ENCODE measurements at places on chromosomes 3 and 15.

GRCh38 chr3:119765239-119765638 is 16.7 kb upstream of the NR1I2 start:
- H3K27ac ChIP-seq = no peak overlapping the region
- H3K36me3 ChIP-seq = no peaks in the 10 kb centered on the region
- DNase-seq = no peak
- no peaks in the 10 kb centered on the region for H3K4me1 ChIP-seq
- peaks cover 12% of the 10 kb centered on the region for H3K27me3 ChIP-seq

- H3K4me1 ChIP-seq = peaks cover 21% of the 10 kb centered on the region
- no peaks in the 10 kb centered on the region for H3K27me3 ChIP-seq
- H3K36me3 ChIP-seq = no peaks in the 10 kb centered on the region
- no peak for DNase-seq
- H3K27ac ChIP-seq = no peak overlapping the region
Measured at GRCh38 chr3:56976651-56977560, 83.6 kb upstream of the SPATA12 start.

DNA sequence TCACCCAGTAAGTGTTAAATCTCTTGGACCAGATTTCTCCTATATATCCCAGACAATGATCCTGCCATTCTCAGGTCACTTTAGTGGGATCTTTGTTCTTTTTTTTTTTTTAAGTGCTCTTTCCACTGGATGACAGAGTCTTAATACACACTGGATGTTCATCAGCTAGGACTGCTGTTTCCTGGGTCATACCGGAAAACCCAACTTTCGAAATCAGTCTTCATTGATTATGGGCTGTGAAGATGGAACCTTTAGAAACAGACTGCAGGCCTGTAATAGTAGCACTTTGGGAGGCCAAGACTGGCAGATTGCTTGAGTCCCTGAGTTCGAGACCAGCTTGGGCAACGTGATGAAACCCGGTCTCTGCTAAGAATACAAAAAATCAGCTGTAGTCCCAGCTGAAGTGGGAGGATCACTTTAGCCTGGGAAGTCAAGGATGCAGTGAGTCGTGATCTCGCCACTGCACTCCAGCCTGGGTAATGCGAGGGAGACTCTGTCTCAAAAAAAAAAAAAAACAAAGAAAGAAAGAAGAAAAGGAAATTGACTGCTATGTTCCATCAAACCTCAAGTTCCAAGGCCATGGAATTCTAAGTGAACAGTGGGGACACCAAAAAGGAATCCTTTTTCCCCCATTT is 2.3 kb downstream of the EOGT start:
- no peak overlapping the region for H3K4me3 ChIP-seq
- H3K27me3 ChIP-seq = no peaks in the 10 kb centered on the region
- no peak overlapping the region for H3K27ac ChIP-seq
- H3K36me3 ChIP-seq = peaks cover 4% of the 10 kb centered on the region

DNA sequence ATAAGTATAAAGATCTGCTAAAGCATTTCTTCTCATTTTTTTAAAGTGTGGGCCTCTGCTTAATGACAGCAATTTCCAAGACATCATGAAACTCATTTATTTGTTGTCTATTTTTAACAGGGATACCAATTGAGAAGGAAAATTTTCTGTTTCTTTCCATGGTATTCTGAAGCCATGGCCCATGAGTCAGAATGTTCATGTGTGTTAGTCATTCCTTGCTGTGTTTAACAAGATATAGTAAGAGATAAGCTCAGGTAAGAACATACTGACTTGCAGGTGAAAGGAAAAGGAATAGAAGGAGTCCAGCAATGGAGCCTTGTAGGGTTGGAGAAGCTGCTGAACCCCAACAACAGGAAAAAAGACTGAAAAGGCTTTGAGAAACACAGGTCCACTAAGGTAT is 17.0 kb upstream of the ARID3B start:
- no peak overlapping the region for H3K4me3 ChIP-seq
- DNase-seq = no peak
- peaks cover 6% of the 10 kb centered on the region for H3K4me1 ChIP-seq
- H3K27ac ChIP-seq = no peak overlapping the region
- no peaks in the 10 kb centered on the region for H3K27me3 ChIP-seq

- no peak overlapping the region for H3K27ac ChIP-seq
- DNase-seq = no peak
- H3K27me3 ChIP-seq = no peaks in the 10 kb centered on the region
- H3K4me3 ChIP-seq = no peak overlapping the region
- no peaks in the 10 kb centered on the region for H3K4me1 ChIP-seq
Measured at GRCh38 chr3:76310089-76310488, 524.7 kb upstream of the ZNF717 start.

GRCh38 chr3:182909318-182910040 is 70.9 kb downstream of the DCUN1D1 start:
- peaks cover 42% of the 10 kb centered on the region for H3K4me1 ChIP-seq
- DNase-seq = no peak
- no peak overlapping the region for H3K27ac ChIP-seq
- H3K4me3 ChIP-seq = no peak overlapping the region
- H3K36me3 ChIP-seq = peaks cover 17% of the 10 kb centered on the region

DNA sequence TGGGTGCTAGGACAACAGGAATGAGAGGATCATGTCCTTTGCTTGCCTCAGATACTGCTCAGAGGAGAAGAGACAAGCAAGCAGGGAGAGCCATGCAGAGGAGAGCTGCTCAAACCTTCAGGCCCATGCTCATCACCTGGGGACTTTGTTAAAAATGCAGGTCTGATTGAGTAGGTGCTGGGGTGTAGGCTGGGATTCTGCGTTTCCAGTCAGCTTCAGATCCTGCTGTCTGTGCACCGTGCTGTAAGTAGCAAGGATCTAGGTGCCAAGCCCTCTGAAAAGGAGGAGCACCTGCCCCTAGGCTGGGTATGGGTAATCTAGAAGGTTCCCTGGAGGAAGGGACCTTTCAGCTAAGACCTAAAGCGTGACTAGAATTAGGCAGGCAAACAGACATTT is 7.3 kb downstream of the FLNB start:
- no peaks in the 10 kb centered on the region for H3K27me3 ChIP-seq
- H3K4me3 ChIP-seq = no peak overlapping the region
- H3K4me1 ChIP-seq = peaks cover 46% of the 10 kb centered on the region
- H3K36me3 ChIP-seq = no peaks in the 10 kb centered on the region
- no peak for DNase-seq

GRCh38 chr3:135868801-135869200 is 96.7 kb upstream of the PPP2R3A start:
- H3K27me3 ChIP-seq = no peaks in the 10 kb centered on the region
- no peak overlapping the region for H3K4me3 ChIP-seq
- no peaks in the 10 kb centered on the region for H3K4me1 ChIP-seq
- DNase-seq = no peak
- H3K27ac ChIP-seq = no peak overlapping the region
- no peaks in the 10 kb centered on the region for H3K36me3 ChIP-seq

GRCh38 chr15:33059184-33059583 is 135.3 kb downstream of the FMN1 start:
- no peak overlapping the region for H3K27ac ChIP-seq
- DNase-seq = no peak
- H3K4me3 ChIP-seq = no peak overlapping the region

GRCh38 chr3:72995337-72995736 is 1.3 kb upstream of the PPP4R2 start:
- H3K36me3 ChIP-seq = peaks cover 27% of the 10 kb centered on the region
- peaks cover 30% of the 10 kb centered on the region for H3K4me1 ChIP-seq
- no peak for DNase-seq
- no peaks in the 10 kb centered on the region for H3K27me3 ChIP-seq
- peak overlapping the region; percentile 85 for H3K27ac ChIP-seq

DNA sequence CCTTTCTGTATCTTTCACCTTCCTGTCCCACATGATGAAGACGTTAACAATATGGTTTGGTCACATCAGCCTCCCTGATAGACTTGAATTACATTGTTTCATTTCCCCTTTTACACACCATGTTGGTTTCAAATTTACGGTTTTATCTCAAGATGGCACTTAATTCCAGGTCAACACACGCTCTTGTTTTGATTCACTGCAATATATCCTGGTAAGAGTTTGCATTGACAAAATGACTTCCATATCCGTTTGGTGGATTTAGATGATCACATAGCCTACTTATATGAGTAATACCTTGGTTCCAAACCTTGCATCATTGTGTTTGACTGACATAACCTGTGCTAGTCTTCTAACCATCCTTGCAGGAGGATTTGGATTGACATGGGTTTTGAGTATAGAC is 499.4 kb downstream of the ROBO1 start:
- no peak for DNase-seq
- H3K4me3 ChIP-seq = no peak overlapping the region
- H3K27ac ChIP-seq = no peak overlapping the region

DNA sequence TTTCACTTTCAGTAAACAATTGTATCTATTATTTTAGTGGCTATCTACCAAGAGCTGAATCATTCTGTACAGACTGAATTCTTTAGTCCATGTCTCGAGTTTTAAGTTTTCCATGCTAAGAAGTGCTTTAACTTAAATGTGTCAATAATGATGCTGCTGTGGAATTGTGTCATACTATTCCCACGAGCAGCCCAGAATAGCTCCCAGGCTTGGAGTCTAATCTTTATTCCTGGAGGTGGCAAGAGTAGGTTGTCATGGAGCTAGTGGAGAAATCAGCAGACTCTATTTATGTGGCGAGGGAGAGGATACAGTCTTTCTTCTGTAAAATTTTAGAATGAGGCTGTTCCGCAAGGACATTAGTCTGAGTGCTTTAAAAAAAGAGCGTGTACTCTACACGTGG is 207.2 kb downstream of the ROBO2 start:
- H3K27ac ChIP-seq = no peak overlapping the region
- no peak for DNase-seq
- no peaks in the 10 kb centered on the region for H3K27me3 ChIP-seq
- no peaks in the 10 kb centered on the region for H3K4me1 ChIP-seq
- H3K4me3 ChIP-seq = no peak overlapping the region

All from activated naive CD8-positive, alpha-beta T cell treated with anti-CD3 and anti-CD28 coated beads, Interleukin-2, amount 50 U/mL, for 24 hours (primary cell).